ENCODE measurements at places on chromosomes 1 and 21. TPM values are rescaled to one million over a fixed set of nuclear protein-coding genes. Genes with fewer than 3 reads are reported as not detected.

FMOD gene
- total RNA-seq = 1.6 TPM

OR6K2 gene
- total RNA-seq = not detected

VWA1 gene
- total RNA-seq = 2.9 TPM

CFAP107 gene
- total RNA-seq = under 0.01 TPM

S100PBP gene
- total RNA-seq = 42.4 TPM

TMCC2 gene
- total RNA-seq = 33.0 TPM

SPRR2G gene
- total RNA-seq = not detected

RHBG gene
- total RNA-seq = not detected

UTS2 gene
- not detected for total RNA-seq

TMEM269 gene
- total RNA-seq = 0.41 TPM

TMEM240 gene
- total RNA-seq = 16.3 TPM

CPT2 gene
- 3.3 TPM for total RNA-seq

SAMD11 gene
- total RNA-seq = 0.41 TPM

ELAPOR1 gene
- 15.9 TPM for total RNA-seq

RIPPLY3 gene
- not detected for total RNA-seq

TAF13 gene
- 74.6 TPM for total RNA-seq

RNU1-2 gene
- total RNA-seq = under 0.01 TPM

OR2T29 gene
- total RNA-seq = not detected

CATSPERE gene
- total RNA-seq = 2.0 TPM

KMO gene
- total RNA-seq = 0.82 TPM

TEKT2 gene
- total RNA-seq = 10.6 TPM

TTLL7 gene
- 134 TPM for total RNA-seq

SLAMF7 gene
- not detected for total RNA-seq

NFASC gene
- total RNA-seq = 27.3 TPM

L1TD1 gene
- 0.41 TPM for total RNA-seq

FCMR gene
- total RNA-seq = under 0.01 TPM

PDZK1IP1 gene
- total RNA-seq = not detected

SPAG17 gene
- total RNA-seq = 1.2 TPM

IL22RA1 gene
- total RNA-seq = not detected

YARS1 gene
- total RNA-seq = 42.4 TPM

S100A4 gene
- total RNA-seq = 1.6 TPM

BCL2L15 gene
- total RNA-seq = 0.82 TPM

BEND5 gene
- 18.8 TPM for total RNA-seq
